ENCODE measurements at places on chromosomes 2 and 18.

DNA sequence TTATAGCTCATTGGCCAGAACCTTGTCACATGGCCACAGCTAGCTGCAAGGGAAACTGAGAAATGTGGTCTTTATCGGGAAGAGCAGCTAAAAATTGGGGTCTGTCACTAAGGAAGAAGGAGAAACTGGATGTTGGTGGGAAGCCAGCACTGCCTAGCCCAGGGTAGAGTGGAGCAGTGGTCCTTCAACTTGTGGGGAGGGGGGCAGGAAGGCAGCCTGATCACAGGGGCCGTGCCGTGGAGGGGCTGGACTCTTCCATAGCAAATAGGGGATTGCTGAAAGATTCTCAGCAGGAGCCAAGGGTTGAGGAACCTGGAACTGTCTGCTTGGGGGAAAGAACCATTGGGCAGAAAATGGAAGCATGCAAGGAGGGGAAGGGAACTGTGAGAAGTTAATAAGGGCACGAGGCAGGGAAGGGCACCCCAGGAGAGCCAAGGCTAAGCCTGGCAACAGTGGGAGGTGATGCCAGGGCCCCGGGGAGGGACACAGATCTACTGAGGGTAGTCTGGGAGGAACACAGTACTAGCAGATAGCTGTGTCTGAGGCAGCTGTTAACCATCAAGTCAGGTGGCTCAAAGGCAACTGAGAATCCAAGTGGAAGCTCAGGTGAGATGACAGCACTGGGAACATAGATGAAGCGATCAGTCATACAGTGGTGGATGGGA lies 5.9 kb upstream of the NEURL3 start:
- DNase-seq = no peak

DNA sequence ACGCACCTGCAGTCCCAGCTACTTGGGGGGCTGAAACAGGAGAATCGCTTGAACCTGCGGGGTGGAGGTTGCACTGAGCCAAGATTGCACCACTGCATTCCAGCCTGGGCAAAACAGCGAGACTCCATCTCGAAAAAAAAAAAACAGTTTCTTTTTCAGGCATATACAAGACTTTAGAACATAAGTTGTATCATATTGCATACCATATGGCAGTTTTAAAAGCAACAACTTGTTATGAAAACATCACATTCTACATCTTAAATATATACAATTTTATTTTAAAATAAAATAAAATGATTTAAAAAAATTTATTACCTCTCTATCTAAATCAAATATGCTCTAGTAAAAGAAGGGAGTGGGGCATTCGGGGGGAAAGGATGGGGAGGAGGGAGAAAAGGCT lies 39.4 kb upstream of the SP5 start:
- DNase-seq = no peak

DNA sequence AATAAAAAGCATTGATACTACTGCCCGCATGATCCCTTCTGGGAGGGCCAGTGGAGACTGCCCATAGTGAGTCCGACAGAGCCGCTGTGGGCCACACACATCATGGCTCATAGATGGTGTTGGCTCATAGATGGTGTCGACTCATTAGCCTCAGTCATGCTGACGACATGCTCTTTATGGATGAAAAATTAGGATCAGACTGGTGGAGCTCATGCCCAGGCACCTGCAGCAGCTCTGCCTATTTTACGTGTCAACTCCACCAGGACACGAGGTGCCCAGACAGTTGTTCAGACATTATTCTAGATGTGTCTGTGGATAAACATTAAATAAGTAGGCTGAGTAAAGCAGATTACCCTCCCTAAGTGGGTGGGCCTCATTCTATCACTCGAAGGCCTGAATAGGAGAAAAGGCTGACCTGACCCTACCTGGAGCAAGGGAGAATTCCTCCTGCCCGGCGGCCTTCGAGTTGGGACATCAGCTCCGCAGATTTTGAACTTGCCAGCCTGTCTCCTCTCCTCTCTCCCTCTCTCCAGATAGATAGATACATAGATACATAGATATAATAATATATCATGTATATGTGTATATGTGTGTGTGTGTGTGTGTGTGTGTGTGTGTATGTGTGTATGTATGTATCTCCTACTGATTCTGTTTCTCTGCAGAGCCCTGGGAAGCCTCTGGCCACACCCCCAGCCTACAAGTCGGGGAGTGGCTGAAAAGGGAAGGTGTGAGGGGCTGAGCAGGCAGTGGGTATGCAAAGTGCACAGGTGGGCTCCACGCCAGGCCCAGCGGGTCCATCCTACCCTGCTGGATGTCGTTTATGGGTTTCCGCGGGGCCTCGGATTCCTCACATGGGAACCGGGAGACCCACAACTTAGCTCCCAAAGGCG lies 13.6 kb upstream of the TEX51 start:
- no peak for DNase-seq

GRCh38 chr2:63058921-63059792 lies 8.5 kb downstream of the OTX1 start:
- DNase-seq = no peak

DNA sequence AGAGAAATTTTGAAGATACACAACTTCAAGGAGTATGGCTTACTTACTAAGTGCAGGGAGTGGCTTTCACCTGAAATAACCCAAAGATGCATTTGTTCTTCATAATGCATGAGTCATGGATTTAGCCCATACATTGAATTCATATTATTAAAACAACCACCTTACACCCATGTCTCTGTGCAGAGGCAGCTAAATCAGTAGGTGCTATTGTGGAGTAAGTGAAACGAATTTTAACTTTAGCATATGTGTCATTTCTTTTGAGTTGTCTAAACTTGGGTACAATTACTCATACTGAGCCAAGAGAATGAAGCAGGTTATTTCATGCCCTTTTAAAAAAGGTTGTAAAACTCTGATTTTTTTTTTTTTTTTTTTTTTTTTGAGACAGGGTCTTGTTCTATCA lies 11.0 kb upstream of the ANKRD29 start:
- DNase-seq = no peak

DNA sequence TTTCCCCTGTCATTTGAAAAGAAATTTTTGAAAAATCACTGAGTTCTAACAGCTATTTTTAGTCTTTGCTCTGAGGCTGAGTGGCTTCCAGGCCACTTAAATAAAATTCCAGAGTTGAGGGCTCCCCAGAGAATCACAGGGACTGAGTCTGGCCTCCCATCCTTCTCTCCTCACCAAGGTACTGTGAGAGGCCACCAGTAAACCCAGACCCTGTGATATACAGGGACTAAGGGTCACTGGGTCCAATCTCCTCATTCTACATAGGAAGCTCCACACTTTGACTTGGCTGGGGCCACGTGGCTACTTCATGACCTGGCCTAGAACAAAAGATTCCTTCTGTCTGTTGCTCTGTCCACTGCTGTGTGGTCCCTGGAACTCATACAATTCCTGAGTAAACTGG lies 123.2 kb upstream of the CDCA7 start:
- no peak for DNase-seq

All from A549 (cell line).